ENCODE measurements at places on chromosomes 12 and 14. TPM values are rescaled to one million over a fixed set of nuclear protein-coding genes. Genes with fewer than 3 reads are reported as not detected.

DNA sequence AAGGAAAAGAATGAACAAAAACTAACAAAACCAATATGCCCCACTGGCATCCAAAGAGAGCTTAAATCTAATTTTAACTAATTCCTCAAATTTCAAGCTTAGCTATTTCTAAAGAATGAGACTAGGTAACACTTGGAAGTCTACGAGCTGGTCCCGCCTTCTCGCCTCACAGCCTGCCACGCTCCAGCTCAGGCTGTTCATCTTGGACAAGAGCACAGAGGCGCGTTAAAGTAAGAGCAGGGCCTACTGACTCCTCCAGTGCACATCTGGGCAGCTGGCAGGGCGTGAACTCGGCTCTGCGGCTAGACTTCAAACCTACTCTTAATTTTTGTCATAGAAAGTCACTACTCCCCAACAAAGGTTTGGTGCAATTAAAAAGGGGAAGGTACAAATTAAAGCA lies 64.6 kb downstream of the DICER1 start:
- peaks cover 16% of the 10 kb centered on the region for H3K36me3 ChIP-seq
- DNase-seq, result no peak
- H3K27ac ChIP-seq, result no peak overlapping the region
- H3K4me3 ChIP-seq, result no peak overlapping the region

The TEX52 gene
- not detected for total RNA-seq

GRCh38 chr12:81542065-81543010 lies 216.8 kb downstream of the PPFIA2 start:
- H3K4me3 ChIP-seq, result no peak overlapping the region
- no peak for DNase-seq
- no peaks in the 10 kb centered on the region for H3K27me3 ChIP-seq
- H3K36me3 ChIP-seq, result no peaks in the 10 kb centered on the region
- no peaks in the 10 kb centered on the region for H3K4me1 ChIP-seq
- no peak overlapping the region for H3K27ac ChIP-seq

DNA sequence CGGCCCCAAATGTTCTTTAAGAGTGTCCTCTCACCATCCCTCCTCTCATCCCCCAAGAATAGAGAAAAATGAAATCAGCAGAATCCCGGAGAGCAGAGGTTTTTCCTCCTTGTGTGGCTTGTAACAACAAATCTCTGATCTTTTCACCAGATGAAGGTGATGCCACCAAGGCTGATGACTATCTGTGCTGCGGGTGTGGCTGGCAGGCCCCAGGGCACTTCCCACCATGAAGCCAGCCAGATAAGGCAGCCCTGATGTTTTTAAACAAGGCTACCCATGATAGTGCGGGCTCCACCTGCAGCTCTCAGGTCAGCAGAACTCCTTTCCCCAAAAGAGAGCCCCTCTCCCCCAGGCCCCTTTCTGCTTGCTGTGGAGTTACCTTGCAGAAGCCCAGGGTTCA lies 58.0 kb upstream of the PARP11 start:
- H3K4me1 ChIP-seq, result peaks cover 49% of the 10 kb centered on the region
- DNase-seq, result no peak
- no peak overlapping the region for H3K27ac ChIP-seq

DNA sequence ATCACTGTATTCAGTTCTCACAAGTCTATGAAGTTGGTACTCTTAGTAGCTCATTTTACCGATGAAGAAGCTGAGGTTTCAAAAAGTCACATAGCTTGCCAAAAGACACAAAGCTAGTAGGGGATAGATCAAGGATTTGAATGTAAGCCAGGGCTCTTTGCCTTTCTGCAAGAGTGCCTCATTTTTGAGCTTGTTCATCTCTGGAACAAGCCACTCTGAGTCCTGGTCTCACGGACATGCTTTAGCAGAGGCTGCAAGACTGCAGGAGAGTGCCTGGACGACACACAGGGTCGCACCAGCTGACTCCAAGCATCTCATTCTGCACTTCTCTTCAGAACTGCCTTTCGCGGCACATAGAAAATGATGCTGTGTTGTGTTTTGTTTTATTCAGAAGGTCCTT lies 3.7 kb downstream of the NUAK1 start:
- H3K4me3 ChIP-seq, result peak overlapping the region; percentile 98
- peaks cover 4% of the 10 kb centered on the region for H3K27me3 ChIP-seq
- no peaks in the 10 kb centered on the region for H3K36me3 ChIP-seq
- peaks cover 78% of the 10 kb centered on the region for H3K4me1 ChIP-seq
- H3K27ac ChIP-seq, result no peak overlapping the region
- DNase-seq, result no peak

The ZNF140 gene
- total RNA-seq, result 19.6 TPM

The CIPC gene
- 28.7 TPM for total RNA-seq

The AGAP2 gene
- 3.9 TPM for total RNA-seq

The MORN3 gene
- total RNA-seq, result 0.63 TPM

Data from neural crest cell (in vitro differentiated cells).